ENCODE measurements at places on chromosomes 1 and 21. TPM values are rescaled to one million over a fixed set of nuclear protein-coding genes. Genes with fewer than 3 reads are reported as not detected.

GRCh38 chr1:173995475-173995874, 26.7 kb downstream of the RC3H1 start:
- DNase-seq, result no peak

GRCh38 chr1:88801575-88802208, 89.7 kb downstream of the GTF2B start:
- no peak for DNase-seq

DNA sequence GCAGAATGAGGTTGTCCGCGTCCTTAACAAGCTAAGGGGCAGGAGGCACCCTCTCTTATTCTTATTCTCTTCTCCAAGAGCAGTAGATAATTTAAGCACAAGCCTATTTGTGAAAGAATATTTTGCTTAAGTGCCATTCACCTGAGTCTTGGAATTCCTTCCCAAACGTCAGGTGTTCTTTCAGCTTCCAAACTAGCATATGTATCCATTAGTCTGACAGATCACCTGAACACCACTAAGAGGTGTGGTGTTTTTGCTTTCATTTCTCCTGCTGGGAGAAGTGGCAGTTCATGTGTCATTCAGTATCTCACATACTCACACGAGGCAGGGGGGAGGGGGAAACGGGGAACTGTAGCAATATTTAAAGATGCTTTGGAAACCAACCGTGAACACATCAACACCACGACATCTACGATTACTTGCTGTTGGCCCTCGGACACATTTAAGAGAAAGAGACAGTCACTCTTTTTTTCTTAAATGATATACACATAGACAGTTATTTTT, 45.5 kb upstream of the RBM15 start:
- no peak for DNase-seq

DNA sequence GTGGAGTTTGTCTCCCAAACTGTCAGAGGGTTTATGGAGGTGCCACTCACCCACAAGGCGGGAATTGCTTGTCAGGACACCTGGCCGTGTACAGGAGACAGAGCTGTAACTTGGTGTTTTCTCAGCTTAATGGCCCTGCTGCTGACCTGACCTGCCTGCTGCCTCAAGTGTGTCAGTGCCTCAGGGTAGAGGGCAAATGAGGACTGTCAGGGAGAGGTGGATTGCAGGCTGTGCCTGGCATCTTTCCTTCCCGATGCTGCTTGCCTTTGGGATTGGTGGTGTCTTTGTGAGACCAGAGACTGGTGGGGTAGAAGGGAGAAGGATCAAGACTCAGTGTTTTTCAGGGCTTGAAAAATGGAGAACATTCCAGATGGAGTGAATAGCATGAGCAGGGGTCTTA, 31.4 kb downstream of the TMEM53 start:
- no peak for DNase-seq

GRCh38 chr1:248824301-248824700, 1.4 kb downstream of the SH3BP5L start:
- no peak for DNase-seq

GRCh38 chr1:92826792-92827191, 5.0 kb upstream of the RPL5 start:
- DNase-seq, result no peak

DNA sequence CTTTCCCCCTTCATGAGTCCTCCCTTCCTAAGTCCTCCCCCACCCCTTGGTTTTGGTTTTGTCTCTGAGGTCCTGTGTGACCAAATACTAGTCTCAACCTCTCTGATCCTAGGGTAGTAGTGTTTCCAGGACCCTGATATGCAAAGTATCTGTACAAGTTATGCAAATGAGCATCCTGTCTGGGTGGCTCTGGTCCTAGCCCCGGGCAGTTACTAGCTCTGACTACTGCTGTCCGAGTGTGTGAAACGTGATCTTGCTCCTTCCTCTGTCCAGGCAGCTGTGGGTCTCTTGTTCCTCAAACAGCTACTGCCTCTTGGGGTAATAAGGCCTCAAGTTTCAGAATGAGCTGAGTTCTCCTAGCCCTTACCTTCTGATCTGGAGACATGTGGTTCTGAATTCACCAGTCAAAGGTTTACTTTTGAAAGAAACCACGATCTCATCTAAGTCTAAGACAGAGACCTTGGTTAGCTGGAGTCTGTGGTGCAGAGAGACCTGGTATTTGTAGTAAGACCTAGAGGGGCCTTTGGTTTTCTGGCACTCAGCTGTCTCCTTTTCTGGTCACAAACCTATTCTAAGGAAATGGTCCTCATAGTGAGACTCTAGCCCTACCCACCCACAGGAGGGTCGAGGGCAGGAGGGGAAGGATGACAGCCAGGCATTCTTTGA, 31.0 kb upstream of the IL19 start:
- no peak for DNase-seq

GRCh38 chr1:186894415-186894814, 65.7 kb downstream of the PLA2G4A start:
- no peak for DNase-seq

- DNase-seq, result no peak
Observed at GRCh38 chr1:109527846-109528695, 11.6 kb upstream of the GPR61 start.

- DNase-seq, result no peak
Observed at GRCh38 chr1:111756124-111756513, 418 bp downstream of the DDX20 start.

DNA sequence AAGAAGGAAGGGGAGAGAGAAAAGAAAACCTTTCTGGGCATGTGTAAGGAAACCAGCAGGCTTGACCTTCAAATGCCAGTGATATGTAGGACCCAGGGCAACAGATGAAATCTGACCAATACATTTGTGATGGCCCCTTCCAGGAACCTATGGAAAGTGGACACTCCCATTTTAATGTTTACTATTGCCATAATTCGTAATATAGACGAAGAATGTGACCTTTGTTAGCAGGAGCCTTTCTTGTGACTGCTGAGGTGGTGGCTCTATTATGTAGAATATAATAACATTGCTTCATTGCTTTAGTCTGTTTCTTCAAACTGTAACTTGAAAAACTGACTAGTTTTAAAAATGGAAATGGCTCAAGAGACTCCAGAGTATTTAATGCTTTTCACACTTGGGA, 150.8 kb downstream of the MAGI3 start:
- DNase-seq, result no peak

- no peak for DNase-seq
Observed at GRCh38 chr1:61389926-61390845, 307.8 kb downstream of the NFIA start.

- DNase-seq, result peak; percentile 81
Observed at GRCh38 chr1:109877317-109877771, 33.3 kb upstream of the CSF1 start.

- DNase-seq, result peak; percentile 98
Observed at GRCh38 chr1:45686288-45687013, at the start of gene GPBP1L1. Gene GPBP1L1 (minus strand): TSS chr1:45686533. CDS start chr1:45659087, 27,446 bp downstream.

- DNase-seq, result no peak
Observed at GRCh38 chr21:35796844-35797243, 263.5 kb downstream of the SETD4 start.

GRCh38 chr1:61052395-61053225, 29.8 kb upstream of the NFIA start:
- peak; percentile 61 for DNase-seq

DNA sequence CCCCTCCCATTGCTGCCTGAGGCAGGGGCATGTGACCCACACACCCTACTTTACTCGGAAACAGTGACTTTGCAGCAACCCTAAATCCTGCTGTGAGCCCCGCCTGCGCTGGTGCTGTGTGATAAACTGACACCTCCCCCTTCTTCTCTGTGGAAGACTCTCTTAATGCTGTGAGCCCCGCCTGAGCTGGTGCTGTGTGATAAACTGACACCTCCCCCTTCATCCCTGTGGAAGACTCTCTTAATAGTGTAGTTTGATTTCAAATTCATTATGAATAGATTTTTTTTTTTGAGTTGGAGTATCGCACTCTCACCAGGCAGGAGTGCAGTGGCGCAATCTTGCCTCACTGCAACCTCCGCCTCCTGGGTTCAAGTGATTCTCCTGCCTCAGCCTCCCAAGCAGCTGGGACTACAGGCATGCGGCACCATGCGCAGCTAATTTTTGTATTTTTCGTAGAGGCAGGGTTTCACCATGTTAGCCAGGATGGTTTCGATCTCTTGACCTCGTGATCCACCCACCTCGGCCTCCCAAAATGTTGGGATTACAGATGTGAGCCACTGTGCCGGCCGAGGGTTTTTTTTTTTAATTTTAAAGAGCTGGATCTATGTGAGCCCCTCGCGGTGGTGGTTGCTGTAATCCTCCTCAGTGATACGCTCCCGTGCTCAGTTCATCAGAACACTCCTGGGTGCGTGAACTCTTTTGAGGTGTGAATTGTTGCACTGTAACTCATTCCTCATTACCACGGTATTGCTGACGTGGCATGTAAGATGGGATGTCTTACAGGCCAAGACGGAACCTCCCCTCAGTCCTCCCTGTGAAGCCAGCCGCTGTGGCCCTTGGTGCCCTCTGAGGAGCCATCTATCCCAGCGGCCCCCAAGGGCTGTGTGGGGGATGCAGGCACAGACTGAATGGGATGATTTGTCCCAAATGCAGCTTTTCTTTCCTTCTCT, 60.3 kb downstream of the GALNT2 start:
- peak; percentile 57 for DNase-seq

DNA sequence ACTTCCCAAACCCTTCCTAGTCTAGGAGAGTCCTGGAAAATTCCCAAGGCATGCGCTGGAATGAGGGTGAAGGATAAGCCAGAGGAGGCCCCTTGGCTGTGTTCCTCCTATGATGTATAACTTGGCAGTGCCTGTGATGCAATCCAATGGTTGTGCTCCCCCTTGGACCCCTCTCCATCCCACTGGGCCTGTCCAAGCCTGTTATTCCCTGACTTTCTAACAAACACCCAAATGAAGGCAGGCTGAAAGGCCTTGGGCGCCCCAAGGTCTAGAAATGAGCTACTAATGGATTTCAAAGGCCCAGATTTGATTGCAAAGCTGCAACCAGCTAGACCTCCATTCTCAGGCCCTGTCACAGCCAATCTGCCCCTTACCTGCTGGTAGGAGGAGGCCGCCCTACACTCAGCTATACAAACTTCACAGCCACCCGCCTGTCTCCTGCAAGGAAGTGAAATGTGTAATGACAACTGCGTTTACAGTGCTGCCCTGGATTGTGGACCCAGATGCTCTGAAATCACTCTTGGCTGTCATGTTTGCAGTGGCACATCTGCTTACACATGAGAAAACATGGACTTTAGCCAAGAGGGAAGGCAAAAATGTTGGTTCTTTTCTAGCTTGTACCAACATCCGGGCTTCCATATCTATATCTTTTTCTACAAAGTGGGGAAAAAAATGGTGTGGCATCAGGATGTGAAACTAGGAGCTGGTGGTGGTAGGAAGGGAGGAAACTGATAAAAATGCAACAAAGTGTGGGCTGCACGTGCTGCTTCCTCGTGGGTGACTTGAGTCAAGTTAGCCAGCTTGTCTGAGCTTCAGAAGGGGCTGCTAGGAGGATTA, 130.4 kb downstream of the TRABD2B start:
- DNase-seq, result no peak

DNA sequence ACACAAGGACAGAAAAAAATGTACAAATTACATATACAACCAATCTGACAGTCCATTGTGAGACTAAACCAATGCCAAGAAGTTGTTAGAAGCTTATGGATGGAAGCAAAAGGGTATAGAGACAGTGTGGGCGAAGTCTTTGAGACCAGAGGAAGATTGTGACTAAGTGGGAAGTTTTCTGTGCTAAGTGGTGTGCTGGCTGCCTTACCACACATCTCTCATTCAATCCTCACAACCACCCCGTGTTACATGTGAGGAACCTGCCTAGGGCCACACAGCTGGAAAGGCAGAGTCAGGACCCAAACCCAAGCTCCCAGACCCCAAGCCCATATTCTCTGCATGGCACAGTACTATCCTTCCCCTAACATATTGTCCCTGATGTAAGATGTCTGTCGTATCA, 53.5 kb upstream of the DUSP10 start:
- DNase-seq, result no peak

GRCh38 chr1:89519779-89520358, 4.8 kb upstream of the LRRC8B start:
- DNase-seq, result peak; percentile 43

GRCh38 chr1:40247655-40248054, at the start of gene TMCO2:
Gene TMCO2 (plus strand): TSS chr1:40247937. CDS start chr1:40247994, 57 bp downstream.
- DNase-seq, result no peak

GRCh38 chr1:44802306-44803061, 2.3 kb downstream of the PLK3 start:
- peak; percentile 86 for DNase-seq

GRCh38 chr1:206826394-206826793, 39.0 kb upstream of the IL20 start:
- DNase-seq, result no peak

DNA sequence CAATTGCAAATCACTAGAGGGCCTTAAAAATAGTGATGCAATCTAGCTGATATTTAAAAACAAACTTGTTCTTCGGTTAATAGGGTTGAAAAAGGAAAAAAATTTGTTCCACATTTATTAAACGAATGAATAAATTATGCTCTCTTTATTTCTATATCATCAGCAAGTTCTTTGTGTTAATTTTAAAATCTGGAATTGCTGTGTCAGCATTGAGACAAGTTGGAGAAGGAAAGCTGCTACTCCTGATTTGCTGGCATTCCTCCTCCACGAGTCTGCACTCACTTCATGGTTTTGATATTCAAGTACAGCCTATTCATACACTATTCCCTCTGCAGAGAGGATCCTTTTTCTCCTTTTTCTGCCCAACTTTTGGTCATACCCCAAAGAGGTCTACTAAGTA, 117.6 kb downstream of the MRPL39 start:
- no peak for DNase-seq

- DNase-seq, result peak; percentile 34
Observed at GRCh38 chr1:76083189-76083588, 8.6 kb downstream of the ST6GALNAC3 start.

The MEX3A gene
- total RNA-seq, result 62.6 TPM

The NPR1 gene
- total RNA-seq, result 0.19 TPM

The CD34 gene
- total RNA-seq, result 0.12 TPM

The VTCN1 gene
- 0.11 TPM for total RNA-seq

The LIPI gene
- not detected for total RNA-seq

The CAPN9 gene
- total RNA-seq, result 0.19 TPM

The PTPN22 gene
- total RNA-seq, result not detected

The FCRL2 gene
- total RNA-seq, result not detected

The F5 gene
- total RNA-seq, result not detected

The ACBD3 gene
- 32.3 TPM for total RNA-seq

The ADORA1 gene
- total RNA-seq, result 3.2 TPM

The CLCA4 gene
- total RNA-seq, result not detected

The FNDC5 gene
- total RNA-seq, result 9.6 TPM

All from neural progenitor cell (in vitro differentiated cells).